ENCODE measurements at places on chromosomes 16 and 17.

DNA sequence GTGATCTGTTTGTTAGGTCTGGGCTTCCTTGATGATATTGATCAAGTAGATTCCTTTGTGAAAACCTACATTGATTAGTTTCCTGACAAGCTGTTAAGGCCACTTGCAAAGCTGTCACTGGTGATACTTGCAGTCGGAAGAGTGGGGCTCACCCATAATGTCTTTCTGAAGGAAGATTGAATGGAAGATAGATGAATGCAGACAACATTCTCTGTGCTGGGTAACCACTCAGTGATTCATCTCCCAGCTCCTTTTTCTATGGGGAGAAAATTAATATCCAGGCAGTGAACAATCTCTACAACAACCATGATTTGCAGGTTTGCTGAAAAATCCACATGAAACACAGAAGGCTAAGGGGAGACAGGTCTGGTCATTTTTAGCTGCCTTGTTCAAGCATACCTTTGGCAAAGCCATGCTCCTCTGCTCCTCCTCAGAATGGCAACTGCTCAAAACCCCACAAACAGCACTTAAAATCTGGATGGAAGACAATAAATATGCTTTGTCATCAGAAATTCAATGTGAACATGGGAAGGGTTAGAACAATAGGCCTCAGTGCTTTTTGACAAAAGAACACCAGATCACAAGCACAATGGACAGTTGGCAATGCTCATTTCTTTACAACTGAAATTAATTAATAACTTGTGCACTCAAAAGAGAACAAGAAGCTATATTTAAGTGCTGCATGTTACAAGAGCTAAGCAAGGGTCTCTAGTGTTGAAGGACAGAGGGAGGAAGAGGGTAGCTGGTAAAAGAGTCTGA, 495.4 kb downstream of the TOX3 start:
- no peak for DNase-seq

GRCh38 chr17:73271072-73271471, 9.4 kb upstream of the CPSF4L start:
- no peak for DNase-seq

DNA sequence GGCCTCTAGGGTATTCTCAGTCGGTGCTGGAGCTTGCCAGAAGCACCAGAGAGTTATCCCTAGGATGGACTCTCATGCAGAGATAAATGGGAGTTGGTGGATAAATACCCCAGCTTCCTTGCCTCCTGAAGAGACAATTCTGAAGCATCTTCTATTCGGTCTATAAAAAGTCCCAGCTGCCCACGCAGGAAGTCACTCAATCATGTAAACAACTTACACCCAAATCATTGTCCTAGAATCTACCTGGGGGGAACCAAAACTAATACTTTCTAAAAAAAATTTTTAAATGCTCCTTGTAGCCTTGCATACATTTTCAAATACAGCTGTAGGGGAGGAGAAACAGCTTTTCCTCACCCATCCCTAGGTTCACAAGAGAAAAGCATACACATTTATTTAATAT, 66.6 kb upstream of the ELAC2 start:
- DNase-seq, result no peak

DNA sequence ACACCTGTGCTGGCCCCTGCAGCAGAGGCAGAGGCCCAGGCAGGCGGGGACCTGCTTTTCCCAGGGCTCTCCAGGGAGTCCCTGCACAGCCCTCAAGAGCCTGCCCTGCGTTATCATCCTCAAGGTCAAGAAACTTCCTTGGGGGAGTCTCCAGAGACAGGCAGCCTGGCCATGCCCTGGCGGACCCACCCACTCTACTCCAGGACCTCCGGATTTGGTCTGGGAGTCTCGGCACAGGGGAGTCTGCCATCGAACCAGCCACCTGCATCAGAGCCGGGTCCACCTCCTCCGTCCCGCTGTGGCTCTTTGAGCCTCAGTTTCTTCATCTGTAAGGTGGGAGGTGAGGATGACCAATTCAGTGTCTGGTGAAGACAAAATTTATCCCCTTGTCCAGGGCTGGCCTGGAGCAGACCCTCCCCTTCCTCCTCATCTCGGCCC, 75.3 kb upstream of the TNRC6C start:
- no peak for DNase-seq

DNA sequence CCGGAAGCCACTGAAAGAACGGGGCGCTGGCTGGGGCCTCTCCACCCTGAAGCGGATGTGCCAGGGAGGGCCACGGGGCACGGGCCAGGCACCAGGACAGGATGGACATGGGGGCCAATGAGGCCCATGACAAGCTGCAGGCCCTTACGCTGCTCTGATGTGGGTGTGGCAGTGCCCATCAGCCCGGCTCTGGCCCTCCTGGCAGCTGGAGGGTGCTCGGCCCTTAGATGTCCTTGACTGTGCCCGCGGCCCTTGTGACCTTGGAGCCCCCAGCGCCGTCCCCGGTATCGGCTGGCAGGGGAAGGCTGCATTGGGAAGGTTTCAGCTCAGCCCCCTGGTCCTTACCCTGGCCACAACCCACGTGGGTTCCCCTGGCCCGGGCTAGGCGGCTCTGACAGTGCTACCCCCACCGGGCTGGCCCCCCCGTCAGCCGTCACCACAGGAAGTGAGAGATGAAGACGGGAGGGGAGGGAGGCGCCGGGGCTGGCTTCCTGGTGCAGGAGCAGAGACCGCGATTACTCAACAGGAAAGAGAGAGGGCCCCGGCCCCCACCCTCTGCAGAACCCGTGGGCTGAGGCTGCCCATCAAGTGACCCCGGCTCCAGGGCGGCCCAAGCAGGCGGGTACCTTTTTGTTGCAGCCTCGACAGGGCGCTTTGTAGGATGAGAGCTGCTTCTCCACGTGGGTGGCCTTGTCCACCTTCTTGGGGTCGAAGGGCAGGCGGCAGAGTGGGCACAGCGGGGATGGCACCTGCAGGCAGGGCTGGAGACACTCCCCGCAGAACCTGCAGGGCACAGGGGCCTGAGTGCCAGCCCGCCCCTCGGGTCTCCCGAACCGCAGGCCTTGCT, 5.3 kb downstream of the RNF166 start:
- DNase-seq, result peak; percentile 95

DNA sequence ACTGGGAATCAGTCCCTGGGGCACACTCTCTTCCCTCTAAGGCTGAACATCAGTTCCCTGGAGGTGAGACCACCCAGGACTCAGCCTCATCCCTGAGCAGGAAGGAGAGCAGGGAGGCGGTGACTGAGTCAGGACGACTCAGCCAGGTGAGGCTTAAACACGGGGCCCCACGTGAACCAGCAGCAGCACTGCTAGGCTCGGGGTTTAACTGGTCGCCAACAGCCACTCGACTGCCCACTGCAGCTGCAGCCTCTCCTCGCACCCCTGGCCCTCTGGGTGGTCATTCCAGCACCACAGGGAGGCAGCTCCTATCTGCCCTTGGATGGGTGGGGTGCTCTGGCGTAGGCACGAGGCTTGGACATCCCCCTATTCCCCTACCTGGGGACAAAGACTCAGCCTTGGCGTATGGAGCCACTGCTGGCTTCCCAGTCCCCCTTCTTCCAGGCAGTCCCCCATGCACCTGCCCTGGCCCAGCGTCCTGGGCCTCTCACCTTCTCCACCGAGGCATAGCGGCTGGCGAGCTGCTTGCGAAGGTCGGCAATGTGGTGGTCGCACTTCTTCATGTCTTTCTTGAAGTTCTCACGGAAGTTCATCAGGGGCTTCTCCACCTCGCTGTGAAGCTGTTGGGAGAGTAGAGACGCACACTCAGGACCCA, 21.2 kb upstream of the RCVRN start:
- DNase-seq, result no peak

GRCh38 chr17:61368832-61369450, 30.7 kb upstream of the TBX2 start:
- DNase-seq, result no peak

DNA sequence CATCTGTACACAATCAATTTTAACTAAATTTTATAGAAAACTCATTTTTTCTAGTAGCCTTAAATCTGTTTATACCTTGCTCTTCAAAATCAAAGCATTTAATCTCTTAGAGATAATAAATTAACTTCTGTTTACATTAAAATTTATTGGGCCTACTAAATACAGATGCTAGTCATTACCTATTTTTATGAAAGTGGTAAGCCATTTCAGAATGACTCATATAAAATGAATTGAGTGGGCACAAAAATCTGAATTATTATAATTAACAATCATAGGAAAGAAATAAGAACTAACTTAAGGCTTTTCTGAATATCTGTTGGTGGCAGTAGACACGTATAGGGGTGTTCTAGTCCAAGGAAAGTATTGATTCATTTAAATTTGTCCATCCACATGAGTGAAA, 157.9 kb downstream of the KCNJ2 start:
- no peak for DNase-seq

DNA sequence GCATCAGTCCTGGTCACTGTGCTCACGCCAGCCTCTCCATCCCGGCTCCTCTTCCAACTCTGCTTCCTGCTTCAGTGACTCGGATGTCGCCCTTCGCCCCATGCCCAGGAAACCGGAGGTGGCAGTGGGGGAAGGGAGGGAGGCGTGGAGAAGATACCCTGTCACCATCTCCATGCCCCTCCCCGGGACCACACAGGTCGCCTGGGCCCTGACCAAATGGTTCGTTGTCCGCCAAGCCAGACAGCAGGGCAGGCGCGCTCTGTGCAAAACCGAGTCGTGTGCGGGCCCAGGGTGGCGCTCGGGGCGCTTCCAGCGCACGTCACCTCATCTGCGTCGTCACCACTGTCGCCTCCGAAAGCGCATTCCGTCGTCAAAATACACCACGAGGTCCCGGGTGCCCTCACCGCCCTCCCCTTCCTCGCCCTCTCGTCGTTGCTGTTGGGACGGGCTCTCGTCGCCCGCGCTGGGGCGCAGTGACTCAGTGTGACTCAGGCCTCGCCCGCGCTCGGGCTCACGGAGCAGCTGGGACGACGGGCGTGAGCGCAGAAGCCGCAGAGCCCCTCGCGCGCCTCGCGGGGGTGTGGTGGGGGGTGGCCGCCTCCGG, 39.2 kb downstream of the ZNF778 start:
- DNase-seq, result peak; percentile 52

DNA sequence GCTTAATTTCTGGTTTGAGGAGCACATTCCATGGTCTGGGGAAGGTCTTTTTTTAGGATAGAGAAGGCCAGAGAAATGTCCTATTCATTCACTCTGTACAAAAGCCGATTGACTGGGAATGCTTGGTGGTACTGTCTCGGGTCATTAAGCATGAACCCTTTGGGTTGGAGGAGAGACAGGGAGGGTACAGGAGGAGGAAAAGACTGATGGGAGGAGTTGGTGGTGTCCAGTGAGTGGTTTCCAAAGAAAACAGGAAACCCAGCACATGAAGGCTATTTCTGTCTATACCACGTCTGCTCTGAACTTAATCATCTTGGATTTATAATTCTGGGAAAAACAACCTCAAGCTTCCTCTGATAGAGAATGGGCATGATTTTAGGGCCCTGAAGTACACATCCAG, 111.9 kb downstream of the XYLT1 start:
- DNase-seq, result no peak
